Stimulated activated naive B cell treated with anti-CD40 and anti-IgM and Interleukin-4, amounts not matched to agents 10 μg/mL and 1 μg/mL and 100 μg/mL, for 72 hours (primary cell): ENCODE measurements at places on chromosomes 2 and 18.

DNA sequence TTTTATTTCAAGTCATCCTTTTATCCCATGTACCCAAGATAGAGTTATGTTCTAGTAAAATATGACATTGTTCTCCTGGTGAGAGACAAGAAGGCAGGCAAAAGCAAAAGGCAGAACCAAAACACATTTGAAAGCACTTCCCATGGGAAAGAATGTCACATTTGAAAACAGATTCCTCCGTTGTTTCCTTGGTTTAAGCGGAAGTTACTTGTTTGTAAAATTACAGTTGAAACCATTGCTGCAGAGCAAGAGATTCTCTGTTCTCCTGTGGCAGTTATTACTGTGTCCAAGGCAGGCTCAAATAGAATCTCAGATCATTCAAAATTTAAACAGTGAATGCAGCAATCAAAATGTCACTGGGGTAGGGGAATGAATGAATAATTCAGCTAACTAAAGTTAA is 149.6 kb downstream of the MTCL1 start:
- no peak for DNase-seq

DNA sequence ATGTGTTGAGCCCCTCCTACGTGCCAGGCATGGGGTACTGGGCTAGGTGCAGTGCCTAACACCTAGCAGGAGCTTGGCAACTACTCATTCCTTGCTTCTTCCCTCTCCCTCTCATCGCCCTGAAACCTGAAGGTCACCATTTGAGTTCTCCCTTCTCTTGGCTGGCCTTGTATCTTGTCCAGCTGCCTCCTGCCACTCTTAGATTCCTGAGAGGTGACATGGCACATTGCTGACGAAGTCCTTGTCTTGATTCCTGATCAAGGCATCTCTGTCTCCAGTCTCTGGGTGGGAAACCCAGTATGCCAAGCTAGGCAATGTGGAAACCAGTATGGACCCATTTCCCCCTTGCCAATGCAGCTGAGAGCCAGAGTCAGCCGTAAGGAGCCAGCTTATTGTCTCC is 9.0 kb upstream of the EFR3B start:
- no peak for DNase-seq

DNA sequence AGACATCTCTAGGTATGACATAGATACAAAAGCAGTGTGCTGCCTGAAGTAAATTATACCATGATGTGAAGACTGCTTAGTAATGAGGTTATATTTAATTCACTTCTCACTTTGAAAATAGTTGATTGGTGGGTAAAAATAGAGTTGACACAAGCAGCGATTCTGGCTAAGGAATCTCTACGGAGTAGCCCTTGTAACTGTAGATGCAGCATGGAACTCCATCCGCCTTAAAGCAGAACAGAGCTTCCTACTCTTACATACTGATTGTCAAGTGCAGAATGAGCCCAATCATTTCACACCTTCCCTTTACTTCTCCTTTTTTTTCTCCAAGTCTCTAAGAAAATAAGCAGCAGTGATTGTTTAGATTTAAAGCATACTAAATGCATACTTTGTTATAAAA is 1594.6 kb upstream of the SLC39A10 start:
- no peak for DNase-seq

- no peak for DNase-seq
These were observed 115.1 kb downstream of the SH3BP4 start for GRCh38 chr2:235066895-235067294.

DNA sequence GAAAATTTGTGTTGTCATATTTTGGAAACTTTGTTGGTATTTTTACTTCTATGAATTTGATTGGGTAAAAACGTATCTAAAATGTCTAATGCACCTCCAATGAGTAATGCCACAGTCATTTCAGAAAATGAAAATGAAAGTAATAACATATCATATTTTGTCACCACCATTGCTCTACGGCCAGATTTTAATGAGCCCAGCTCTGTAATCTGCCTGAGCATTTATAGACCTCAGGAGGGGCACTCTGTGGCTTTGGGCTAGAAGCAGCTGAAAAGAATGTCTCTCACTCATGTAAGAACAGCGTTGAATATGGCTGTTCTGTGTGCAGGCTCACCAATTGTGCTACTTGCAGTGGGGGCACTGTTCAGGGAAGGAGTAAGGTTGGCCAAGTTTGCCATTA is 32.7 kb upstream of the ABCA12 start:
- no peak for DNase-seq

GRCh38 chr18:23108496-23108895 is 26.8 kb upstream of the CABLES1 start:
- no peak for DNase-seq

DNA sequence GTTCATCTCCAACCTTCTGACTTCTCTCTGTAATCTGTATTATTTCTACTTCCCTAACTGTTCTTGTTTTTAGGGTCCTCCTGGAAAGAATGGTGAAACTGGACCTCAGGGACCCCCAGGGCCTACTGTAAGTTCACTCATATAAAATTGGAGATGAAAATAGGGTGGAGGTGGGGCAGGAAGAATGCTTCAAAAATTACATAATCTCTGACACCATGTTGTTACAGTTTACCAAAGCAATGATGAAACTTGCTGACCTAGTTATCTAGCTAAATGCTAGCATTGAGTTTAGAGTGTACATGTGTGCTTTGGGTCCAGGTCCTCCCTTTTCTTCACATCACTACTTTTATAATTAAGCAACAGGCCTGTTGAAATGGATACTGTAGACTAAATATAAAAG is 23.1 kb downstream of the COL3A1 start:
- no peak for DNase-seq

DNA sequence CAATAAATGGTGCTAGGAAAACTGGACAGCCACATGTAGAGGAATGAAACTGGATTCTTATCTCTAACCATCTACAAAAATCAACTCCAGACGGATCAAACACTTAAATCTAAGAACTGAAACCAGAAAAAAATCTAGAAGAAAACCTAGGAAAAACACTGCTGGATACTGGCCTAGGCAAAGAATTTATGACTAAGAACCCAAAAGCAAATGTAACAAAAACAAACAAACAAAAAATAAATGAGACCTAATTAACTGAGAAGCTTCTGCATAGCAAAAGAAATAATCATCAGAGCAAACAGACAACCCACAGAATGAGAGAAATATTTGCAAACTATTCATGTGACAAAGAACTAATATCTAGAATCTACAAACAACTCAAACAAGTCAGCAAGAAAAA is 314.0 kb upstream of the REV1 start:
- DNase-seq = no peak

GRCh38 chr2:232174662-232175061 is 203.9 kb upstream of the ALPP start:
- DNase-seq = no peak

DNA sequence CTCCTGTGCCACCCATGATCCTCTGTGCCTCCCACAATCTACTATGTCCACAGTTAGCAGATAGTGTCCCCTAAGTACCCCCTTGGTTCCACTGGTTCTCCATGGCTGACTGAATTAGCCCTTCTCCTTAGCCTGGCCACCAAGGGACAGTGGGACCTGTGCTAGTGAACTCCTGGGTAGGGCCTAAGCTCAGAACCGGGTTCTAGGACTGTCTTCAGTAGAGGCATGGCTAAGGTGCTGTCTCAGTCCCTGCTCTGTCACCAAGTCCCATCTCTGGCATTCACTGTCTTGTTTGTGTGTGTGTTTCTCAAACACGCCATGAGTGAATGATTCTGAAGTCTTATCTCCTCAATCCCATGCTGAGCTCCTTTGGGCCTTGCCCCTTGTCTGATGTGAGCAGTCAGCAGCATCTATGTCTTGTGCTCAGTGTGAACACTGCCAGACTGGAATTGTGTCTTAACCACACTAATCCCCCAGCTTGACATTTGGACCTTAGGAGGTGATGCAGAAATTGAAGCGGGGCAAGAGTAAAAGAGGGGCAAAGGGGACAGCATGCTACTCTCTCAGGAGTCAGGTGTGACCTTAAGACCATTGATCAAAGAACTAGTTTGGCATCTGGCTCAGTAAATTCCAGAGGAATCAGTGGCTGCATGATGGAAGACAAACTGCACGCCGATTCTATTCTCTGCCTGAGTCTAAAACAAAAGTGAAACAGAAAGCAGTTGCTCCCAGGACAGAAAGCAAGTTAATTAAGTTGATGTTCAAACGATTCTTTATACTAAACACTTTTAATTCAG is 190.5 kb downstream of the ALPK2 start:
- no peak for DNase-seq

DNA sequence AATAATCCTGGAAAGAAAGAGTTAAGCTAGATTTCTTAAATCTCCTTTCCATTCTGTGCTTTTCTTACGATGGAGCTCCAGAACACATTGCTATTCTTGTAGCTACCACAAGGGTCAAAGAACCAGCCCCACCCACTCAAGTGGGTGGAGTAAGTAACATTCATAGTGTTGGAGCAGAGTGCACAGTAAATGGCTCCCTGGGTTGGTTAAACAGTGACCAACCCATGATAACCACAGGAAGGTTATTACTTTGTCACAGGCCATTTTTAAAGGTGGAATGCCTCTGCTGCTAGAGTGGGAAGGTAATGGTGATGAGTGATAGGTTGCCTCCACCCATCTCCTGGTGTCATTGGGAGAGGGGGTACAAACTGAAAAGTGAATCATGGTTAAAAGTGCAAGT is 13.9 kb downstream of the ARPC2 start:
- no peak for DNase-seq

DNA sequence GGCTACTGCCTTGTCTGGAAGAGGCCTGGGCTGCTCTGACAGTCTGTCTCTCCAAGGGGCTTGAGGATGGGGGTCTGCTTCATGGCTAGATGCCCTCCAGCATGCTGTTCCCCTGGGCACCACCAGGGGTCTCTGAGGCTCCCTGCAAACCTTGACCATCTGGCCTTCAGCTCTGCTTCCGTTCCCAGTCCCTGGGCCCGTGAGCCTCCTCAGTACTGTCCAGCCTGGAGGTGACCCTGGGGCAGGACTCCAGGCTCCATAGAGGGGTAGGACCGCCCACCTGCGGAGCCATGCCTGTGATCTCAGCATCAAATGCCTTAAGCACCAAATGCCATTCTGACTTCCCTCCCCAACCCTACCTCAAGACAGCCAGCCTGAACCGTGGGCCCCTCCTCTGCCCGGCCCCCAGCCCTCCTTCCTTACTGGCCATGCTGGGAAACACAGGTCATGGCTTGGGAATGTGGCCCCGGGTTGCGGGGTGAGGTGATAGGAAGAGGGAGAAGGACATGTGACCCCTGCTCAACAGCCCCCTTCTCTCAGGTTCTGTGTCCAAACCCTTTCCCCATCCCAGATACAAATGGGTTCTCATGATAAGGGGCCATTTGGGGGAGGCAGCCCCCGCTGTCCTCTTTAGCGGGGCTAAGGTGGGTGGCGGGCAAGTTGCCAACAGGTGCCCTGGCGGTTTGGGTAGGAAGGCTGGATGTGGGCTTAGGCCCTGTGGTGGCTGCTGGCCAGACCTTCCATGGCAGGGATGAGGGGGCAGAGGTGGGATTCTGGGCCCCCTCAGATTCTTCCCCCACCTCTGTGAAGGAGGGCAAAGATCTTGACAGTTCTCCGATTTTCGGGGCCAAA is 25.0 kb downstream of the SPEG start:
- no peak for DNase-seq

DNA sequence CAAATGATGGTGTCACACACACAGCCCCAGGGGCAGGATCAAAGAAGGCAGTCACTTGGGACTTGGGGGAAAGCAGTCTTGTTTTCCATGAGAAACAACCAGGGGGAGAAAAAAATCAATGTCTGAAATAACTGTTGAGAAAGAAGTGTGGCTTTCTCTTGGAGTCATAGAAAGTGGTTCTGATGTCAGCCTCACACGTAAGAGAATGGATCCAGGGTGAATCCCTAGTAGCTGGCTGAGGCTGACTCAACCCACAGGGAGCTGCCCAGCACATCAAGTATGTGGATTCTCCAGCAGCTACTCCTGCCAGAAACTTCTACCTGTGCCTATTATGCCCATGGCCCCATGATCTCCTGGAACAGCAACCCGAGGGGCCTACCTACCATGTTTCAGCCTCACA is 33.6 kb upstream of the ZBTB7C start:
- DNase-seq = no peak

DNA sequence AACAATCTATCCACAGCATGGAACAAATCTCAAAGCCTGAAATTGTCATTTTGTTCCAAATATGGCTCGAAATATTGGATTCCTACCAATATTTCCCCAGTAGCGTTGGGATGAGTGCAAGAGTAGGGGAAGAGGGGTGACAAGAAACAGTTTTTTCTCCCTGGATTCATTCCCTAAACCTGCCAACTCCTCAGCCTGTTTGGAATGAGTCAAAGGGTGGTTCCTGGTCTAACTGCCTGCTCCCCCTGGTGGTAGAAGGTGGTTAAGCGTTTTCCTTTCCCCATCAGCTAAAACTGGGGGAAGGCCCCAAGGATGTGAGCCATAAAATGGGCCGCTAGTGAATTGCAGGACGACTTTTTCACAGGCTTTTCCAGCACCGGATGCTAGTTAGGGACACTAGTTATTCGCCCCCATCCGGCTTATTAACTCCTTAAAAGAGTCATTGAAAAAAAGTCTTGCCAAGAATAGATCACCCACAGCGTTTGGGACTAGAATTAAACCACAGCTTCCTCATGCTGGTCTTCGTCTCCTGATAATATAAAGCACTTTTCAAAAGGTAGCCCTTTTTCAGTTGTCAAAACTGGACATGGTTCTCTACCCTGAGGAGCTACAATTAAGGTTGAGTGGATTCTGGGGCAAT is 72.5 kb downstream of the DHRS9 start:
- peak; percentile 21 for DNase-seq

GRCh38 chr2:100013892-100014677 is 128.3 kb downstream of the AFF3 start:
- no peak for DNase-seq

DNA sequence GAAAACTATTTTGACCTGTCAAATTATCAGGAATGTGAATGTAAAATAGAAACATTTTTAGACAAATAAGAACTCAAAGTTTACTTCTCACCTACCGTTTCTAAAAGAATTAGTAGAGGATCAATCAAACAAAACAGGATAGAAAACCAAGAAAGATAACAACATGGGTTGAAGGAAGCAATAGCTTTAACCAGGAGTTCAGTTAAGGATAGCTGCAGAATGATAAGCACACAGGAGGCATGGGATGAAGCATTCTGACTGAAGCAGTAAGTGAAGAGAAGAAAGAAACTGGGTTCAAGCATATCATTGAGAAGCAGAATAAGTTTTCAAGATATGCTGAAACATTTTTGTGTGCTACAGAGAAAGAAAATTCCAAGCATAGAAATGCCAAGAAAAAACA is 52.3 kb downstream of the TWSG1 start:
- no peak for DNase-seq

- no peak for DNase-seq
These were observed 679 bp downstream of the PTMA start for GRCh38 chr2:231708773-231709635.

- DNase-seq = no peak
These were observed 83.7 kb downstream of the SDC1 start for GRCh38 chr2:20141056-20141762.

GRCh38 chr2:32732912-32733472 is 105.1 kb downstream of the TTC27 start:
- no peak for DNase-seq
